LHCN-M2 (cell line): ENCODE measurements at places on chromosomes 5 and 9. TPM values are rescaled to one million over a fixed set of nuclear protein-coding genes. Genes with fewer than 3 reads are reported as not detected.

The SAXO1 gene
- total RNA-seq: 0.06 TPM in 1 of 2 replicates, not detected in the other

The PCDHA9 gene
- total RNA-seq: 0.06 TPM in 1 of 2 replicates, not detected in the other

The PDE8B gene
- total RNA-seq: 0.11 TPM in 1 of 2 replicates, not detected in the other

The FGFR4 gene
- total RNA-seq: 29.3 and 56.0 TPM in 2 replicates

The UGT3A1 gene
- total RNA-seq: not detected in 2 replicates

The IRX4 gene
- not detected in 2 replicates for total RNA-seq

The SKIC3 gene
- 88.0 and 98.6 TPM in 2 replicates for total RNA-seq

The PCDHB7 gene
- total RNA-seq: 2.0 and 3.4 TPM in 2 replicates

DNA sequence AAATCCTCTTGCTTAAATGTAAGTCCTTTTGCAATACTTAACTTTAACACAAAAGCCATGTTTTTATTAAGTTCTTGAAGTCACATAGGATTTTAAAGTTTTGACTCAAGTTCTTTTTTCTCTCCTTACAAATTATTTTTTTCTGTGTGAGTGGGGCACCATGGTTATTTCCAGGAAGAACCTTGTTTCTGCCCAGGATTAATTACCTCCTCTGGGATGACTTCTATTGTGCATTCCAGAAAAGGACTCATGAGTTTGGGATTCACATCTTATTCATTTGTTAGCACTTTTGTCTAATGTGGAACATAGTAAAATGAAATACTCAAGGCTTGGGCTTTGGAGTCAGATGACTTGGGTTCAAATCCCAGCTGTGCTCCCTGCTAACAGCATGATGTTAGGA, 421.4 kb upstream of the WWC1 start:
- DNase-seq: no peak

- peak; percentile 84 for DNase-seq
Measured at GRCh38 chr9:70602321-70603019, 188.0 kb upstream of the KLF9 start.

DNA sequence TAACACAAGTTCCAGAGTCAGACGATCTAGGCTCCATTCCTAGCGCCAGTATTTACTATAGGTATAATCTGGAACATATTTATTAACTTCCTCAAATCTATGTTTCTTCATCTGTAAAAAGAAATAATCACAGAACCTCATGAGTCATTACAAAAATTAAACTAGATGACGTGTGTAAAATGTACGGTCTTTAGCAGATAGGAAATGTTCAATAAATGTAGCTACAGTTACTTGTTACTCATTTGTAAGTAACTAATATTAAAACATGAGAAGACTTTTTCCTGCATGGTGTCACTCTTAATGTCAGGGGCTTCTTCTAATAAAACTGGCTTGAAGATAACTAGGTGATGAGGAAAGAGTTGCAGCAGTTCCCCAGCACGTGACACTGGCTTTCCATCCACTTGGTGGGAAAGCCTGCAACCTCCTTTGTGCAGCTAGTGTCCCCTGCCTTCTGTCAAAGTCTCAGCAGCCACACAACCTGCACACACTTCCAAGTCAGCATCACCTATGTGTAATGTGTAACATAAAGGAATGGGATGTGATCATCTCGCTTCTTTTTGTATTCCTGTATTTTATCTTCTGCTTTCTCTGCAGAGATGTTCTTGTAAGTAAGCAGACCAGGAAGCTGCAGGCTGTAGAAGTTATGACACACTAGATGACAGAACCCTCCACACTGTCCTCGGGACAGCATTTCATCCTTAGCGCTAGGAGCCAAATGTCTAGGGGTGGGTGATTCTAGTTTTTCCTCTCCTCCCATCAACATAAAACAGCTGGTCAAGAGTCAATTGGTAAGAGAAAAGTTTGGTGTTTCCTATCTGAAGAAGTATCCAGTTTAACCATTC, 1.8 kb upstream of the JAKMIP2 start:
- no peak for DNase-seq

DNA sequence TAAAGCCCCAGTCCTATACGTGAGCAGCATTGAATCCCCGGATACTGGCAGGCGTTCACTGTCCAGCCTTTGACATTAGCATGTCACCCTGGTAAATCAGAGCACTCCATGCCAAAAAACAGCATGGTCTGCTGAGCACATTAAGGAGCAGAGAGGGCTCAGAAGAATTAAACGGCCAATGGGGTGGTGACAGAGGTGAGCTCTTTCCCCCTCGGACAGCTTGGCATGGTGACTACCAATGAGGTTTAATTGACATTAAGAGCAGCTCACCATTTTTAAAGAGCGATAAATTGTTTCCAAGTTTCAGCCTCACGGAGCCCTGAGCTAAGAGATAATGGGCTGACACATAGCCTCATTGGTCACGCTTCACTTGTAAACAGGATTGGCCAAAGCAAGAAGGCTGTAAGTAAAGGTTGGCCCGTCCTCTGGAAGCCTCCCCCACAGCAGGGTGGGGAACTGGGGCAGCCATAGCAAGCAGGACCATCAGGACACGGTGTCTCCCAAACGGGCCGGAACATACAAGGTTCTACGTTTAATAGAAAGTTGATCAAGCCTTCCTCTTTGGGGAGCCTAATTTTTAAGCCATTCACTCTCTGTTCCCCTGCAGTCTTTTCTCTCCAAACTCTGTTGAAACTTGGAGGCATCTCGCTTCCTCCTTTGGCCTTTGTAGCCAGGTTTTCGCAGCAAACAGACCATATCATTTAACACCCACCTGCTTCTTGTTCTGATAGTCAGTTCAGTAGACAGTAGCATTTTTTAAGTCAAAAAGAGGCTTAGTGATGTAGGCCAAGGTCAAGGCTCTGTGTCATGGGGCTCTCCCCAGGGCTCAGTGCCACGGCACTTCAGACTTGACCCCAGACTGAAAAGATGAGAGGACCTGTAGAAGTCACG, 25.9 kb downstream of the QRFP start:
- DNase-seq: no peak

DNA sequence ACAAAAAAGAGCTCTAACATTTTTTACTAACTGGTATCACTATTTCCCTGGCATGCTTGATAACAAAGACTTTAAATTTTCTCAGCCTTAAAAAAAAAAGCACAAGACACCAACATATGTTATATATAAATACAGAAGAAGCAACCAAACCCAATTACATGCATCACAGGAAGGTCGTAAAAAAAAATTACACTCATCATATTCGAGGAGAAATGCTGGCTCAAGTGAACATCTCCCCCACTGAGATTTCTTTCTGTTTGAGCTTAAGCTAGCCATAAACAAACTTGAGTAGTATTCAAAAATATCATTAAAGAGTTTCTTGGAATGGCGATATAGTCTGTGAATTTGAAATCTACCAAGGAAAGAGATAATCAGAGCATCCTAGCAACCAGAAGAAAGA, 7.5 kb upstream of the MSH3 start:
- no peak for DNase-seq

DNA sequence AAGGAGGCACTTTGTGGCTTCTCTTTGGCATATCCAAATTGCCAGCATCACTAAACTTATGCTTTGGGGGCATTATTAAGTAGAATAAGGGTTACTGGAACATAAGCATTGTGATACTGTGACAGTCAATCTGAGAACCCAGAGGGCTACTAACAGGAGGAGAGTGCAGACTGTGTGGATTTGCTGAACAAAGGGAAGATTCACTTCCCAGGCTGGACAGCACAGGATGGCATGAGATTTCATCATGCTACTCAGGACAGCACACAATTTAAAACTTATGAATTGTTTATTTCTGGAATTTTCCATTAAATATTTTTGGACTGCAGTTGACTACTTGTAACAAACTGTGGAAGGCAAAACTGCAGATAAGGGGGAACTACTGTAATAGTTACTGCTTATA, 212.5 kb downstream of the TMC1 start:
- no peak for DNase-seq

GRCh38 chr5:162882629-162883028, 554.8 kb upstream of the CCNG1 start:
- no peak for DNase-seq

GRCh38 chr9:36991516-36992134, 42.4 kb downstream of the PAX5 start:
- no peak for DNase-seq

DNA sequence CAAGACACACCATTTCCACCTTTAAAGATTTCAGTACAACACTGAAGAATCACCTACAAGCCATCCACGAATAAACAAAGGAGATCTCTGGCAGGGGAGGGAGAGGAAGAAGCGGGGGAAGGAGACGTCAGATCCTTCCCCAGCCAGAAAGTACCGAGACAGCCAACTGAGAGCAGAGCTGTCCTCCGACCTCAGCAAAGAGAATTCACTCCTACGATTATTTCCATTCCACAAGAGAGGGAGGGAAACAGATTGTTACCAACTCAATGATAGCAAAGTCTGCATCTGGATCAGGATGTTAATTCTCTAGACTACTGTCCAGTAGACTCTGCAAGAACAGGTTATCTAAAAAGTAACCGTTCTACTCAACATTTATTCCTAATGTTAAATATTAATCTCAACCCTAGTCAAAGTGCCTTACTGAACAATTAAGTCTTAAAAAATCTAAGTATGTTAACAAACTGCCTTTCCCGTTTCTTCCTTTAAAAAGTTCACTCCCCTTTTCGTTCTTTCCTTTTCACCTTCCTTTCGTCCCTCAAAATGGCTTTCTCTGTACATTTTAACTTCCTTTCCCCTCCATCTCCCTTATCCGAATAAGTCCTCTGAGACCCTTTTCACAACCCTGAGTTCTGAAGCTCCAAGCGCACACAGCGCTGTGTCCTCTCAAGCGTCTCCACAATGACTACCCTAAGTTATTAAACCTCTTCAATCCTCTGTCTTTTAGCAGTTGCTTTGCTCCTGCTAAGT, 1.4 kb downstream of the CHD1 start:
- peak; percentile 47 for DNase-seq

GRCh38 chr5:10935536-10935935, 174.5 kb upstream of the DAP start:
- no peak for DNase-seq

DNA sequence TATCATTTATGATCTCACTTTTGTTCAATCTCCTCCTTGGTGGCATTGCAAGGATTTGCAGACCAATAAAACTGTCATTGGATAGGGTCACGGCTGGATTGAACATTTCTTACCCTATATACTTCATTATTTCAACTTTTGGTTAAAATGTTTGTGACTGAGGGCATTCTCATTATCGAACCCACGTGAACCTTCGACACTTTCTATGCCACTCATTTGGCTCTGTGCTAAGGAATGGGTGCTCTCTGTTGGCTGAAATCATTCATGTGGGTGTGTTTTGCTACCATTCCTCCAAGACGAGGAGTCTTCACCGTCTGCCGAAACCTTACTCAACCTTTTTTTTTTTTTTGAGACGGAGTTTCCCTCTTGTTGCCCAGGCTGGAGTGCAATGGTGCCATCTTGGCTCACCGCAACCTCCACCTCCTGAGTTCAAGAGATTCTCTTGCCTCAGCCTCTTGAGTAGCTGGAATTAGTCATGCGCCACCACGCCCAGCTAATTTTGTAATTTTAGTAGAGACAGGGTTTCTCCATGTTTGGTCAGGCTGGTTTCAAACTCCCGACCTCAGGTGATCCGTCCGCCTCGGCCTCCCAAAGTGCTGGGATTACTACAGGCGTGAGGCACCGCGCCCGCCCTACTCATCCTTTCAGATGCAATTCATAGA, 62.5 kb downstream of the CSNK1A1 start:
- DNase-seq: no peak

DNA sequence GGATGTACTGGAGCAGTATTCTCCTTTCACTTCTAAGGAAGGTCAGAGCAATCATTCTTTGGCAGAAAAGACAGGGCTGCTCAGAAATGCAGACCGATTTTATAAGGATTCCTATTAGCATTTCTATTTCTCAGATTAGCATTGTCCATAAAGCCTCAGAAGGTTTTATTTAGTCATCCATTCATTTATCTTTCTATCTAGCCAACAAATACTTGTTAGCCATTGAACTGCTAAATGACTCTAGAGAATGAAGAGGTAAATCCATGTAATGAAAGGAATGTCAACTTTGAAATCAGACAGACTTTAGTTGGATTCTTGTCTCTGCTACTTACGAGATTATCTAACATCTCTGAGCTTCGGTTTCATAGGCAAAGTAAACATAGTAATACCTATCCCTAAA, 165.2 kb downstream of the SLC25A46 start:
- DNase-seq: no peak

DNA sequence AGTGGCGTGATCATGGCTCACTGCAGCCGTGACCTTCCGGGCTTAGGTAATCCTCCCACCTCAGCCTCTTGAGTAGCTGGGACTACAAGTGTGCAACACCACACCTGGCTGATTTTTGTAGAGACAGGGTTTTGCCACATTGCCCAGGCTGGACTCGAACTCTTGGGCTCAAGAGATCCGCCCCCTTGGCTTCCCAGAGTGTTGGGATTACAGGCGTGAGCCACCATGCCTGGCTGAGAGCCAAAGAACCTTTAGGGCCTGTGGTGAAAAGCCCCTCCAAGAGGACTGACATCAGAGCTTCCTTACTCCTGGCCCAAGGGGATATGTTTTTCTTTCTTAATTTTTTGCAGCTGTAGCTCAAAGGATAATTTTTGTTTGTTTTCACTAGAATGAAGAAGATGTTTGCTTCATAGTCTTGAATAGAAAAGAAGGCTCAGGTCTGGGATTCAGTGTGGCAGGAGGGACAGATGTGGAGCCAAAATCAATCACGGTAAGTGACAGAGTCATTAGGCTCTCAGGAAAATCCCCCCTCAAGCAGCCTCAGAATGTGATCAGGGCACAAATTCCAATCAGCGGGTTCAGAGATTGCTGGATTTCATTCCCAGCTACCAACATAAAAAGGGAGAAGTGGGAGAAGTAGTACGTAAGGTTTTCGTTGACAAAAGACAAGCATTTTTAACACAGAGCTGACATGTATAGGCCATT, 77.1 kb downstream of the GOLPH3 start:
- no peak for DNase-seq

- no peak for DNase-seq
Measured at GRCh38 chr9:96199006-96199405, 103.0 kb downstream of the HSD17B3 start.

- no peak for DNase-seq
Measured at GRCh38 chr9:131587331-131587730, 42.0 kb downstream of the PRRT1B start.

DNA sequence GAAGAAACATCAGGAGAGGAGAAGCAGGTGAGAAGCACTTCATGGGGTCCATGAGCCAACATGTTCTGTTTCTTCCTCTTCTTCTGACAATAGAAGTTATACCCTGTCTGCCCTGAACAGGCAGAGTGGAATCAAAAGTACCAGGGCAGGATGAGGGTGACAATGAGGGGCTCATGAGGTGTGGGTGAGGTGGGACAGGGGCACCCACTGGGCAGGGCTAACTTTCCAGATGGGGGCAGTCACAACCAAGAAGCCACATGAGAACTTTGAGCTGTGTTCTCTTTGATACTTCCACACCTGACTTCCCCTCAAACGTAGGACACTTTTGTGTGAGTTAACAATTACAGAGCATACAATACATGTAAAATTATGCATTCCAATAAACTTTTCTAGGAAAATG, 92.7 kb downstream of the LHFPL2 start:
- DNase-seq: no peak

GRCh38 chr9:127635201-127635735, 23.2 kb downstream of the STXBP1 start:
- DNase-seq: no peak

- no peak for DNase-seq
Measured at GRCh38 chr5:54098267-54098666, 212.1 kb downstream of the ARL15 start.
